Kasumi-1 (cell line): ENCODE measurements at places on chromosomes 2 and 18.

DNA sequence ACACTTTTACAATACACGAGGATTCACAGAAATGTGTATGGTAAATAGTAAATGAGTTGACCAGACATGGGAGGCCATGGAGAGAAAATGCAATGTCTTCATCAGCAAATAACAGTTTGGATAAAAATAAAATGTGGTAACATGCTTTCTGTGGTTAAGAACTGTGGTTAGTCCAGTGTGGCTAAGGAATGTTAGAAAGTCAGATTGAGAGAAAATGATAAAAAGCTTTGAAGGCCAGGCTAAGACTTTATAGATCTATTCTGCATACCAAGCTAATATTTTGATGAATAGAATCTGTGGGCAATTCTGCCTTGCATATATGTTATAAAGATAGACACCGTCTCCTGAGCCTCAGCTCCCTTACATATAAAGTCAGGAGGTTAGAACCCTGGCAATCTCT lies 215.9 kb downstream of the SOX11 start:
- DNase-seq: no peak

GRCh38 chr2:8550481-8550880 lies 131.4 kb upstream of the ID2 start:
- no peak for DNase-seq

- DNase-seq: no peak
Measured at GRCh38 chr18:45901654-45902210, 65.4 kb downstream of the EPG5 start.

DNA sequence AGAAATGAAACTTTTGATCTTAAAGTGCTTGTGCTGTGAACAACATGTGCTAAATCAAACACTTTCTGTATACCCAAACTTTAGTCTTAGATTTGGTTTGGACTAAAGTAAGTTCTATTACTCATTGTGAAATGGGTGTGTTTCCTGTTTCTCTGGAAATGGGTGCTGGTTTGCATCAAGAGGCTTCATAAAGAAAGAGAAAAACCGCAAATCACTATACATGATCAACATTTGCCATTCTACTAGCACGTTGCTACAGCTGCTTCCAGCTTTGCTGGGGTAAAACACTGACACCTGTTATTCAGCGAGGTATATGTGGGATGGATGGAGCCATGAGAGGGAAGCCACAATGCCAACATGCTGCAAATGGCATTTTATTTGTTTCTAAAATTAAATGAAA lies 547.0 kb upstream of the ACVR2A start:
- DNase-seq: no peak

- no peak for DNase-seq
Measured at GRCh38 chr2:43020990-43021669, 205.3 kb downstream of the ZFP36L2 start.

DNA sequence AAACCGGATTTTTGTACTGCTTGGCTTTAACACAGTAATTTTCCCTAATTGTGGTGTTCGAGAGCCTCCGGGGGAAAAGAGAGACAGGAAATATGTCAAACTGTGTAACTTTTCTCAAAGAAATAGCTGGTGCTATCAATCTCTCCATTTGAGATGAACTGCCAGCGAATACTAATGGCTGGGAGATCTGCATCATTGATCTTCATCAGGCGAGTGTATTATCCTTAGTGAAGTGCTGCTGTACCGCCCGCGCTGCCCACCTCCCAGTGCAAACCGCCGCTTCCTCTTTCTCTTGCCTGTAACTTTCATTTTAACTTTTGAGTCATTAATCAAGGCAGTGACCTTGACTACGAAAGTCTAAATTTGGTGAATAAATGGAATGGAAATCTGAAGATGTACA lies 246.1 kb upstream of the ST6GAL2 start:
- DNase-seq: peak; percentile 51

GRCh38 chr2:187982668-187983067 lies 309.0 kb upstream of the GULP1 start:
- DNase-seq: peak; percentile 99

- DNase-seq: no peak
Measured at GRCh38 chr2:55899881-55900280, 23.7 kb downstream of the EFEMP1 start.

DNA sequence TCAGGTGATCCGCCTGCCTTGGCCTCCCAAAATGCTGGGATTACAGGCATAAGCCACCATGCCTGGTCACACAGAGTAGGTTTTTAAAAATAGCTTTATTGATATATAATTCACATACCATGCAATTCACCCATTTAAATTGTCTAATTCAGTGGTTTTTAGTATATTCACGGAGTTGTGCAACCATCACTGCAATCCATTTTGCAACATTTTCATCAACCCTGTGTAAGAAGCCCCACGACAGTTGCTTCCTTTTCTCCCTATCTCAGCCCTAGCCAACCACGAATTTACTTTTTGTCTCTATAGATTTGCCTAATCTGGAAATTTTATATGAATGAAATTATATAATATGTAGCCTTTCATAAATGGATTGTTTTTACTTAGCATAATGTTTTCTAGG lies 266.4 kb downstream of the NAPG start:
- peak; percentile 40 for DNase-seq

GRCh38 chr2:40451918-40452605 lies at the start of gene SLC8A1:
TSS of gene SLC8A1 (minus strand) at chr2:40452090.
- DNase-seq: no peak
